Right ventricle myocardium inferior (tissue), 1 donor: ENCODE measurements at places on chromosomes 3 and 15.

DNA sequence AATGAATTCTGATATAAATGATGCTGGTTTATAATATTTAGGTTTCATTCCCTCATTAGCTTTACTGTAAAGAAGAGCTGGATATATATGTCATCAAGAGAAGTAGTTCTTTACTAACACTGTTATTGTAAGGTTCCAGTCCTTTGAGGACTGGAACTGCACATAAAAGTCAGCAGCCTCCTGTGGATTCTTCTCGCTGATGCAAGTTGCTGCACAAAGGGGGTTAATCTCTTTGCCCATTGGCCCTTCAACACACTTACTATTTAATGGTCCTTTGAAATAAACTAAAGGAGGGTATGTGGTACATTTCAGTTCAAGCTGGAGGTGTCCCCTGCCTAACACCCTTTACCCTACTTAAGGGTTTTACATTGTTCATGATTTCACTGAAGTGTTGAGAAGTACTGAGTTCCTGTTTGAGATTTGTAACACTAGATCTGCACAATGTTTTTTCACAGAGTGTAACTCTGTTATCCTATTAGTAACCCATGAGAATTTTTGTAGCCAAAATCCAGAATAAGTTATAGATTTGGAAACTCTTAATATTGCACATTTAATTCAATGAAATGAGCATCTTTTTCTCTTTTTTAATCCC lies 43.9 kb downstream of the NR2C2 start:
- no peak for DNase-seq

DNA sequence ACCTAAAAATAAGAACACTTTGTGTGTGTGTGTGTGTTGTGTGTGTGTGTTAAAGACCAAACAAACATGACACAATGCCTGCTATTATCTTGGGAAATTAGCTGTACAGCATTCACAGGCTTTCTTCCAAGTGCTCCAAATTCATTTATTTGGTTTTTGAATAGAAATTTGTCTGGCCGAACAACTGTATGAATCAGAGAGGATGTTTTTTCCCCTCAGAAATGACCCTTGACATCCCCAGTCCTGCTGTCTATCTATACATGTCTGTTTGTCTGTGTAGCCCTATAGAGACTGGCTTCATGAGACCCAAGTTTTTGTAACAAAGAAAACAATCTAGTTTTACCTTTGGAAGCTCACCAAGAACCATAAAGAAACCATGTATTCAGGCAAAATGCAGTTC lies 549.8 kb downstream of the NSUN3 start:
- DNase-seq, result no peak

GRCh38 chr3:123799544-123800361 lies 84.4 kb downstream of the MYLK start:
- no peak for DNase-seq

GRCh38 chr15:83498374-83498773 lies 51.2 kb downstream of the SH3GL3 start:
- no peak for DNase-seq

DNA sequence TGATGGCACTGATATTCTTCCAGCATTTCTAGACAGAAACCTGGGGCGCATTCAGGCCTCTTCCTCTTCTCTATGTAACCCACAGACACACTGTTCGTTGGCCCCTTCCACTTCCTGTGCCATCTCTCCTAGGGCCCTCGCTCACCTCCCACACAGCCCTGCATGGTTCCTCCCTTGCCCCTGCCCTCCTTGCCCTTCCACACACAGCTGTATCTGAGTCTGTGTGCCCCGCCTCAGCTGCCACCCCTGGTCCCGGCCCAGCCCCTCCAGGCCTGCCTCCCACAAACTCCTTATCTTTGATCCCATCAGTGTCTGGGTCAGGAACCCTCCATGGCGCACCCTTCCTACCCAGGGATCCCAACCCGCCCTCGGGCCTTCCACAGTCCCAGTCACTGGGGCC lies 37.9 kb downstream of the RAB6B start:
- no peak for DNase-seq

- DNase-seq, result no peak
Measured at GRCh38 chr15:74994236-74994635, 1.1 kb upstream of the SCAMP5 start.

DNA sequence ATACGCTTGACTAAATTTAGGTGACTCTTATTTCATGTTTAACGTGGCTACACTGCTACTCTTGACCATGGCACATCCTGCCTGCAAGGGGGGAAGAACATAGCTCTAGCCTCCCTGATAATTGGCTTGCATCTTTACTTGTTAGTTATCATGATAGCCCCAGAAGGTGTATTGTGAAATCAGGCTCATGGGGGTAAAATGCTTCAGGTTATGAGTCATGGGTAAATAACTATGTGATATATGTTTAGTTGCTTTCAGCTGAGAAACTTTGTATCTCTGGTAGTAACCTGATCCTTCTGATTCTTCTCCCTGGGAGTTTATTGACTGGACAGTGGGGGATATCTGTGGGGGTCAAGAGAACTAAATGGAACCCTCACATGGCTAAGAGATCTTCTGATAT lies 660.8 kb upstream of the UBE2E2 start:
- no peak for DNase-seq

- no peak for DNase-seq
Measured at GRCh38 chr15:63473749-63473998, 30.7 kb upstream of the USP3 start.

DNA sequence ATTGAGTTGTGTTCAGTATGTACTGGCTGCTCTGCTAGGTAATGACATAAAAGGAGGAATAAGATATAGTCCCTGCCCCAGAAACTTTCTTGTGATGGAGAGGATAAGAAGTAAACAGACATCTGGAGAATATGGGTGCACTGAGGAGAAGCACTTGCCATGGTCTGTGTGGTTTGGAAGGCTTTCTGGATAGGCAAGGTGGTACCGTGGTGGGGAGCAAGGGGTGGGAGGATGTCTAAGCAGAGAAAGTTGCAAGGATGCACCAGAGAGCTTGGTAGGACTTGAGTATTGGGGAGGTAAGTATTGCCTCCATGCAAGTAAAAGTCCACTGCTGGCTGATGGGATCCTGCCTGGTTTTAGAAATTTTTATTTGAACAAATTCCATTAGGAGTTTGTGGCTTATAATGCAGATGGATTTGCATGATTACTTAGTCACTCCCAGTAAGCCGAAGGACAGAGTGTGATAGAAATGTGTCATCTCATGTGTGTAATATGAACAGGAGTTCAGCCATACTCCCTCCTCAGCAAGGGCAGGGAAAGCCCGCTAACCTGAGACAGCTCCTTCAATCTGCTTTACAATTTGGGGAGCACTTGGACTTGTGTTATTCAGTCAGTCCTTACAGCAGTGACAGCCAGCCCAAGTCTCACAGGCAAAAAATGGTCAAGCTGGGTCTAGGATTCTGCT lies 53.6 kb downstream of the CLSTN2 start:
- DNase-seq, result no peak

- DNase-seq, result no peak
Measured at GRCh38 chr15:85805420-85805819, 10.7 kb upstream of the KLHL25 start.

- DNase-seq, result peak; percentile 77
Measured at GRCh38 chr15:51162865-51163762, 68.4 kb upstream of the TNFAIP8L3 start.

GRCh38 chr15:44011238-44011854 lies 183.7 kb downstream of the FRMD5 start:
- DNase-seq, result no peak

GRCh38 chr15:39756806-39757522 lies 25.7 kb downstream of the FSIP1 start:
- no peak for DNase-seq

GRCh38 chr3:156681002-156681401 lies 6.6 kb downstream of the TIPARP start:
- DNase-seq, result peak; percentile 11

- DNase-seq, result no peak
Measured at GRCh38 chr3:189727898-189728297, 96.7 kb downstream of the TP63 start.

DNA sequence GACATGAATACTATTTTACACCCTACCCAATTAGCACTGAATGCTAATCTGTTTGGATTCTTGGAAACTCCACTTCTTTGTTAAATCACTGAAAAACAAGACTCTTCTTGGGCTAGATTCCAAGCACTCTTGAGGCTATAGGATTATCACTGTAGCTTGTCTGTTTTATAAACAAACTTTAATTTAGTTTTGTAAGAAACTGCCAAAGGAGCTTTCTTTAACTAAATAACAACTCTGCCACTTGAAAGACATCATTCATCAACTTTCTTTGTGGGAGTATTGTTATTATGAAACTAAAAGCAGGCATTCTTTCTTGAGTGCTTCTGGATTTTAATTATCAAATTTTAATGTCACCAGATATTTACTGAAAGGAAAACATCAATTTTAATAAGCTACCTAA lies 24.1 kb downstream of the CBLB start:
- no peak for DNase-seq

GRCh38 chr3:132596816-132597433 lies at the start of gene ACKR4:
Gene ACKR4 (plus strand): TSS chr3:132597270. CDS start chr3:132600398, 3,128 bp downstream.
- DNase-seq, result no peak

- no peak for DNase-seq
Measured at GRCh38 chr15:93042691-93043378, 46.2 kb downstream of the RGMA start.

DNA sequence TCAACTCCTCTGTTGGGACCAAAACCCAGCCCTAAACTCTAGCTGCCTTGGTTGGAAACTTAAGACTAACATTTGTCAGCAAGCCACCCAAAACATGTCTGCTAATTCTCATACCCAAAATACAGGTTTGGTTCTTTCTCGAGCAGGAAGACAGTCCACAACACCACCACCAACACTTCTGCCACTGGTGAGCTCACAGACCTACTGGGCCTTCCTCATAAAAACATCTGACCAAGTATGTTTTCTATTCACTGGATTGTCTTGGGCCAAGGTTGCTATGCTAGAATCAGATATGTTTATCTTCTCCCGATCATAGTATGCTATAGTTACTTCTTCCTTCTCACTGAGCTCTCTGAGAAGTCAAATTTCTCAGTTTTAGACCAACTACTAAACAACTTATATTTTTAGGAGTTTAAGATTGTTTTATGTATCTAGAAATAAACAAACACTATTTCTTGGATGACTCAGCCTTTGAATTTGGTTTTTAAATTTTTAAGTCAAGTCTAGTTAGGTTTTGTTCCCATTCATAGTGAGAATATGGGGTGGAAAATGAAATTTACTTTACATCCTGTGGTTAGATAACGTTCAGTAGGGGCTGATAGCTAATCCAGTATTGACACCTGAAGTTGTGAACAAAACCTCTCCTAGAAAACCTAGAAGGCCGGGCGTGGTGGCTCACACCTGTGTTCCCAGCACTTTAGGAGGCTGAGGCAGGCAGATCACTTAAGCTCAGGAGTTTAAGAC lies 360.5 kb downstream of the RSL24D1 start:
- DNase-seq, result no peak

DNA sequence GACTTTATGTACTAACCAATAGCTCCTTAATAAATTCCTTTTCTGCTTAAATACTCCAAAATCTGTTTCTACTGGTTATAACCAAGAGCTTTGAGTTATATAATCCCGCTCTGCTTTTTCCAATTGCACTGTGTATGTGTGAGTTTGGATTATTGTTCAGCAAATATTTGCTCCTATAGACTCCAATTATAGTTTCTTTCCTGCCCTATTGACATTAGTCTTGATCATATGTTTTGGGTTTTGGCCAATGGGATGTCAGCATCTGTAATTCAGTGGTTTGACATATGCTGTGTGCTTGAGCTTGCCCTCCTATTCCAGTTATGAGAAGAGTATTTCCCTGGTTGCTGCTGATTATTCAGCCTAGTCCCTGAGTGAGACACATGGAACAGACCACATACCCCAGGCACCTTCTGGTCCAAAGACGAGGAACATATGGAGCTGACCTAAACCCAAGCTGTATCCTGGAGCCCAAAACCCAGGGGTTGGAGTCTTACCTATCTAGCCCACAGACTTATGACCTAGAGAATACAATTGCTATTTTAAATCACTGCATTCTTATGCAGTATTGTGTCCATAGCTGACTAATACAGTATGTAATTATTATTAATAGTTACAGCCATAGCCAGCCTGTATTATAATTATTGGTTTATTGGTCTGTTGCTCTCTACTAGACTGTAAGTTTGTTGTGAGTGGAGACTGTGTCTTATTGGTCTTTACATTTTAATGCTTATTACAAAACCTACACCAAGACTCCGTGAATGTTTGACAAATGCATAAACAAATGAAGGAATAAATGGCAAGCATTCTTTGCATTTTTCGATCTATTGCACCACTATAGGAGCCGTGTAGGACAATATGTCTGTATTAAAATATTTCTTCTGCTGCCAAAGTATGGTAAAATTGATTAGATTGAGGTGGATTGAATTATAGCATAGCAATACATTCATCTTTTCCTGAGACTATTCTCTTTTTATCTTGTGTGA lies 11.7 kb upstream of the ZNF280D start:
- DNase-seq, result no peak

- DNase-seq, result no peak
Measured at GRCh38 chr3:187963003-187963676, 190.8 kb upstream of the LPP start.

DNA sequence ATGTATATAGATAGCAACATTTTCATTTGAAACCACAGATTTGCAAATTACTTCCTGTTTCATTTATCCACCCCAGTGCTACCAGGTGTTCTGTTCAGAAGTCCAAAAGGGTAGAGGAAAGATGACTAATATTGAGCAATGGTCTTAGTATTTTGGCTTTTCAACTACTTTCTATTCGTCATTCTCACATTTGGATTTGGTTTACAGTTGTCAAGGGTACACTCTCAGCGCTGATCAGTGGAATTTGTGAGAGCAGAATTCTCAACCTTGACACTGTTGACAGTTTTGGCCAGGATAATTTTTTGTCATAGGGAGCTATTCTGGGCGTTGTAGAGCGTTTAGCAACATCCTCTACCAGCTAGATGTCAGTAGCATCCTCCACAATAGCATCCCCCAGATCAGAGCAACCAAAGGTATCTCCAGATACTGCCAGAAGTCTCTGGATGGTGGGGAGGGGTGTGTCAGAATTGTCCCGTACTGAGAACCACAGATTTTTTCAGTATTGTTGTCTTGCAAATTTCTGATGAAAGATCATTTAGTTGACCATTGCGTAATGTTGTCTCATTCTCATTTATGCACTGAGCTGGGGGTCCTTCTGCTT lies 4.2 kb downstream of the HMCES start:
- DNase-seq, result no peak

DNA sequence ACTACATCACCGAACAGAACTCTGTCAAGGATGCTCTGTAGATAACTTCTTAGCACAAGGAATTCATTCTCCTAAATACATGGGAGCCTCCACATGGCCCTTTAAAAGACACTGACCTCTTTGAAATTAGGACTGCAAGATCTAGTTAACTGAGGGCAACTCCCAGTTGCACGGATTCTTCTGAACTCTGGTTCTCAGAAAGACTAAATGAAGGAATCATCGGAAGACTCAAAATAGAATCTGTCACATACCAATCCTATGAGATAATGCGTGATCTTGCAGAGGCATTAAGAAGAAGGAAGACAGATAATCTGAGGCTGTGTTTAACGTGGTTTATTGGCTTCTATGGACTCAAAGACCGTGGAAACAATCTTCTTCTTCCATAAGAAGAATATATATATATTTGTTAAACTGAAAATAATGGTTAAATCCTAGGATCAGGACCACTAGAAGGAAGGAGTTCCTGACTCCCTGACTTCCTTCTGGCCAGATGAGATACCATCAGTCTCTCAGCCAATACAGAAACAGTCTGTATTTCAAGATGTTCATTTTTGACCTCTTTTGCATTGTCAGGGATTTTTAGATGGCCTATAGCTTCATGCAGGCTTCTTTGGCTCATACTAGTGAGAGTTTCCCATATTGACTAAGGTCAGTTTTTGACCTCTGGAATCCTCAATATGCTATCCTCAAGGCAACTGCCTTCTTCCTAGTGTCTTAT lies 33.9 kb upstream of the TBC1D23 start:
- DNase-seq, result no peak
